Upper lobe of left lung (tissue), 6 donors: ENCODE measurements at places on chromosomes 5 and 9. TPM values are rescaled to one million over a fixed set of nuclear protein-coding genes. Genes with fewer than 3 reads are reported as not detected.

The CDKN2A gene
- 1.5 TPM for total RNA-seq

The BTNL8 gene
- total RNA-seq, result 2.9 TPM

The GMCL2 gene
- not detected for total RNA-seq

The KIF20A gene
- total RNA-seq, result 1.0 TPM

The CCDC183 gene
- total RNA-seq, result 18.5 TPM

DNA sequence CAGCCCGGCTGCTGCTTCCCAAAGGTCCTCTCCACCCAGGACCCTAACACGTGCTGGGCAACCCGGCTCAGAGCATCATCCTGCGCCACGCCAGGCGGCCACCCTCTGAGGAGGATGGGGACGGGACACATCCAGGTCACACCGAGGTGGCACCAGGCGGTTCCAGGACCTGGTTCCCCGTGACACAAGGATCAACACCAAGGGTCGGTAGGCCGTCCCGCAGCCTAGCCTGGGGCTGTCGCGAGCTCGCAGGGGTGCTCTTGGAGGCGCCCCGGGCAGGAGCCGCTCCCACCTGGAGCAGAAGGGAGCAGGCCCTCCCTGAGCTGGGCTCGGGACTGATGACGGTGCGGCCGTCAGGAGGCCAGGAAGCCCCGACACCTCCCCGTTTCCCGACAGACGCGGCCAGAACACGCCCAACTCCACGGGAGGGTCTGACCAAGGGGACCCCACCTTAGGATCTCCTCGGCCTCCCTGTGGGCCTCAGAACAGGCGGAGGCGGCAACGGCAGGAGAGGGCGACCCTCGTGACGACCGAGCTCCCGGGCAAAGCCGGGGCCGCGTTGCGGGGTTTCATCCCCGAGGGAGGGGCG lies 6.3 kb downstream of the EXD3 start:
- no peak for DNase-seq
- H3K27me3 ChIP-seq, result no peaks in the 10 kb centered on the region
- no peak overlapping the region for H3K4me3 ChIP-seq
- H3K4me1 ChIP-seq, result peaks cover 30% of the 10 kb centered on the region
- H3K36me3 ChIP-seq, result no peaks in the 10 kb centered on the region

GRCh38 chr5:20000416-20000815 lies 12.4 kb upstream of the CDH18 start:
- no peaks in the 10 kb centered on the region for H3K27me3 ChIP-seq
- no peak overlapping the region for H3K27ac ChIP-seq
- no peaks in the 10 kb centered on the region for H3K36me3 ChIP-seq
- no peak for DNase-seq

DNA sequence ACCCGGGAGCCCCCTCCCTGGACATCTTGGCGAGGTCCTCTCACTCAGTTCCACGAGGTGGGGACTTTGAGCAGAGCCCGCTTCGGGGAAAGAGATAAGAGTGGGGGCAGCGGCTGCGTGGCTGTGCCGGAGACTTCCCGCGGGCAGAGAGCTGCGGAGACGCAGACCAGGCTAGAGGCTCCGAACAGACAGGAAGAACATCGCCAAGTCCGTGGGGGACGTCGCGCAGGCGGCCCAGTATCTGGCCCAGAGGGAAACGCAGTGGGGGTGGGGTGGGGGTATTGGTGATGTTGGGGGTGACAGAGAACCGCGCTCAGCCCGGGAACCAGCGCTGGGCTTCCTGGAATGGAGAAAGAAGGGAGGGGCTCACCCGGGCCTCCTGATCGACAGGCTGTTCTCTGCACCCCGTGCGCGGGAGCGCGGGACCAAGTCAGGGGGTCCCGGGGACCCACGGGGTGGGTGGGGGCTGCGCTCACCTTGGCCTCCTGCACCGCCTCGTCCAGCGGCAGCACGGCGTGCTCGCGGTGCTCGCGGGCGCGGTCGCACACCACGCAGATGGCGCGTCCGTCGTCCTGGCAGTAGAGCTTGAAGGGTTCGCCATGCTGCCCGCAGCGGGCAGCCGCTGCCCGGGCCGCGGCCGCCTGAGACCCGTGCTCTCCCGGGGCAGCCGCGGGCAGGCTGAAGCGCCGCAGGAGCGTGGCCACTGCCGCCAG lies 727 bp downstream of the TRIM7 start:
- DNase-seq, result peak; percentile 88
- H3K4me1 ChIP-seq, result peaks cover 38% of the 10 kb centered on the region
- H3K4me3 ChIP-seq, result peak overlapping the region; percentile 72

- H3K36me3 ChIP-seq, result no peaks in the 10 kb centered on the region
- DNase-seq, result no peak
- no peaks in the 10 kb centered on the region for H3K4me1 ChIP-seq
- H3K27ac ChIP-seq, result no peak overlapping the region
- H3K4me3 ChIP-seq, result no peak overlapping the region
These were observed 11.0 kb upstream of the DENND1A start for GRCh38 chr9:123940721-123941523.

GRCh38 chr5:98333921-98334320 lies 439.5 kb upstream of the RGMB start:
- DNase-seq, result no peak
- H3K4me1 ChIP-seq, result no peaks in the 10 kb centered on the region
- H3K36me3 ChIP-seq, result no peaks in the 10 kb centered on the region
- H3K27me3 ChIP-seq, result no peaks in the 10 kb centered on the region

- H3K4me3 ChIP-seq, result no peak overlapping the region
- no peaks in the 10 kb centered on the region for H3K4me1 ChIP-seq
- no peaks in the 10 kb centered on the region for H3K27me3 ChIP-seq
- DNase-seq, result no peak
- no peaks in the 10 kb centered on the region for H3K36me3 ChIP-seq
These were observed 15.8 kb upstream of the HACD4 start for GRCh38 chr9:21047281-21047691.

DNA sequence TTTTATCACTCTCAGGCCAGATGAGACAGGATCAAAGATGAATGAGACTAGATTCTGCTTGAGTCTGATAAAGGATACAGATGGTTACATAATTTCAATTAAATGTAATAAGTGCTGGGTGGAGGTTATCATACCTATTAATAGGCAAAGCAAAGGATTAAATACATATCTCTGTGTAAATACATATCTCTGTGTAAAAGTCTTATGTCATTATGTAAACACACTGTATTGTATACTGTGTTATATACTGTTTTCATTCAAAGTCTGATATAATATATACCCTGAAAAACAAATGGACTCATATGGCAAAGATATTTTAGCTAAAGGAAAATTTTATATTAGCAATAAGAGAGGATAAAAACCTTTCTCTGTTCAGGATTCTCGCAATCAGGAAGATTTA lies 605.8 kb upstream of the PTGER4 start:
- H3K4me3 ChIP-seq, result no peak overlapping the region
- no peak overlapping the region for H3K27ac ChIP-seq
- DNase-seq, result no peak
- no peaks in the 10 kb centered on the region for H3K4me1 ChIP-seq
- no peaks in the 10 kb centered on the region for H3K27me3 ChIP-seq

DNA sequence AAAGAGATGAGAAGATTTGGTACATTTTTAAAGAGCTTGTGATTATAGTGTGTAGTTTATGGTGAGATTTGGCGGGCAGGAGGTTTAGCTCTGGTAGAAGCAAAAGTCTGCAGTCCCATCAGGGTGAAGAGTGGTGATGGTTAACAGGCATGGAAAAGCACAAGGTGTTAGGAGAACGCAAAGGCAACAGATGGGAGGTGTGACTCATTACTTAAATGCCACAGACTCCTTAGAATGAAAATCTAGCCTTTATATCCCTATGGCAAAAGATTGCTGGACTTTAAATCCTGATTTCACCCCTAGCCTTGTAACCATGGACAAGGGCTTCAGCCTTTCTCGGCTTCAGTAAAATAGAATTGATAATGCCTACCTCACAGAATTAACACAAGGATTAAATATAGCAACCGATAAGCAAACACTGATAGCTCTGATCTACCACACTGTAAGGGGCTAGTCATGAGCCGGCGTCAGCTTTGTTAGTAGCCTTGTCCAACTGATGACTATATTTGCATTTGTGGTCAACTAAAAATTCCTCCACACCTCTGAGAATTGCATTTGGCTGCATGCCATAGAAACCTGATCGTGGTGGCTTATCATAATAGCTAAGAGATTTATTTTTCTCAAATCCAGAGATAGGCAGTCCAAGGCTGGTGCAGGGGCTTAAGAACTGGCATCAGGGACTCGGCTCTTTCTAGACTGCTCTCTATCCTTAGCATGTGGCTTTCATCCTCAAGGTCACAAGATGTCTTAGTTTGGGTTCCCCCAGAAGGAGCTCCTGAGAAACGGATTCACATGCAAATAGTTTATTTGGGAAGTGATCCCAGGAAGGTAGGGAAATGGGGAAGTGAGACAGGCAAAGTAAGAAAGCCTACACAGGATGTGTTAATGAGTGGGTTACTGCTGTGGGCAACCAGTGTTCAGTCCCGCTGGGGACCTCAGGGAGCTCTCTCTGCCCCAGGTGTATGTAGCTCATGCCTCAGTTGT lies 19.6 kb downstream of the MFAP3 start:
- H3K27me3 ChIP-seq, result no peaks in the 10 kb centered on the region
- H3K36me3 ChIP-seq, result peaks cover 5% of the 10 kb centered on the region
- peak; percentile 21 for DNase-seq
- peaks cover 5% of the 10 kb centered on the region for H3K4me1 ChIP-seq

DNA sequence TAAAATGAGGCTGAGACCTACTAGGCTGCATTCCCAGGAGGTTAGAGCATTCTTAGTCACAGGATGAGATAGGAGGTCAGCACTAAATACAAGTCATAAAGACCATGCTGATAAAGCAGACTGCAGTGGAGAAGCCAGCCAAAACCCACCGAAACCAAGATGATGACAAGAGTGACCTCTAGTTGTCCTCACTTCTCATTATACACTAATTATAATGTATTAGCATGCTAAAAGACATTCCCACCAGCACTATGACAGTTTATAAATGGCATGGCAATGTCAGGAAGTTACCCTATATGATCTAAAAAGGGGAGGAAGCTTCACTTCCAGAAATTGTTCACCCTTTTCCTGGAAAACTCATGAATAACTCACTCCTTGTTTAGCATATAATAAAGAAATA lies 88.6 kb downstream of the PLPPR1 start:
- no peak overlapping the region for H3K4me3 ChIP-seq
- no peaks in the 10 kb centered on the region for H3K27me3 ChIP-seq
- H3K4me1 ChIP-seq, result no peaks in the 10 kb centered on the region
- H3K36me3 ChIP-seq, result no peaks in the 10 kb centered on the region
- no peak for DNase-seq
- no peak overlapping the region for H3K27ac ChIP-seq

DNA sequence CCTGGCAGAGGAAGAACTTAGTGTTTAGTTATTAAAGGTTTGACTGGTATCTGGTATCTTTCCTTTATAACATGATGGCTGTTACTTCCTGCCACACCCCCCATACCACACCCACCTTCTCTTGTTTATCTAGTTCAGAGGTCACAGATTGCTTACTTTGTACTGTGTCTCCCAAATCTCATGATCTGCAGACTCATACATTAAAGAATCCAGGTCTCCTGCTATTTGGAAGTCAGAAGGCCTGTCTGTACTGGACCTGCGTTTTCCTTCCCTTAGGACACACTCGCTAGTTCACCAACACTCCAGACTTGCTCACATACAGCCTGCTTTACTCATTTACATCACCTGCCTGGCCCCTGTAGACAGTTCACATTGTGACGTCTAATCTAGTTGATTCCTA lies 39.3 kb downstream of the NUDT12 start:
- peaks cover 3% of the 10 kb centered on the region for H3K4me1 ChIP-seq
- no peak overlapping the region for H3K27ac ChIP-seq
- no peaks in the 10 kb centered on the region for H3K36me3 ChIP-seq
- no peaks in the 10 kb centered on the region for H3K27me3 ChIP-seq
- H3K4me3 ChIP-seq, result no peak overlapping the region

GRCh38 chr5:119897537-119898370 lies 268.4 kb downstream of the FAM170A start:
- H3K36me3 ChIP-seq, result no peaks in the 10 kb centered on the region
- DNase-seq, result no peak
- no peaks in the 10 kb centered on the region for H3K4me1 ChIP-seq
- no peak overlapping the region for H3K27ac ChIP-seq
- H3K4me3 ChIP-seq, result no peak overlapping the region
- H3K27me3 ChIP-seq, result no peaks in the 10 kb centered on the region

GRCh38 chr9:128341435-128341849 lies 1.1 kb downstream of the SLC27A4 start:
- no peak overlapping the region for H3K27ac ChIP-seq
- peak; percentile 74 for DNase-seq

DNA sequence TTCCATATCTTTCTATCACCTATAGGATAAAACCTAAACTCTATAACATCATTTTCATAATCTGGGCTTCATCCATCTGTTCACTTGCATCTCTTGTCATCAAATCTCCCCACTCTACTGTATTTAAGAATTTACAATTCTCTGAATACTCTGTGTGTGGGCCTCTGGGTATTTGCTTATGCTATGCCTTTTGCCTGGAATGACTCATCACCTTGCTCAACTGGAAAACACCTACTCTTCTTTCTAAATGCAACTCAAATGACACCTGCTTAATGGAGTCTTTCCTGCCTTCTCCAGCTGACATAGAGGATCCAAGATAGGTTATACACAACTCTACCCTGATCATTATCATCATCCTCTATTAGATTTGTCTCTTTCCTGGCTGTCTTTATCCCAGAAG lies 421.7 kb downstream of the SPATA31D1 start:
- DNase-seq, result no peak
- H3K4me3 ChIP-seq, result no peak overlapping the region
- no peak overlapping the region for H3K27ac ChIP-seq
- no peaks in the 10 kb centered on the region for H3K36me3 ChIP-seq

- H3K4me3 ChIP-seq, result no peak overlapping the region
- H3K4me1 ChIP-seq, result peaks cover 12% of the 10 kb centered on the region
- no peaks in the 10 kb centered on the region for H3K36me3 ChIP-seq
- no peak for DNase-seq
- no peak overlapping the region for H3K27ac ChIP-seq
These were observed 115.7 kb downstream of the FSTL4 start for GRCh38 chr5:133496631-133497030.
